Nucleus accumbens (tissue), 56 donors: ENCODE measurements at places on chromosomes 3 and 15.

- no peak for DNase-seq
These were observed 779.1 kb downstream of the MECOM start for GRCh38 chr3:168884353-168884903.

DNA sequence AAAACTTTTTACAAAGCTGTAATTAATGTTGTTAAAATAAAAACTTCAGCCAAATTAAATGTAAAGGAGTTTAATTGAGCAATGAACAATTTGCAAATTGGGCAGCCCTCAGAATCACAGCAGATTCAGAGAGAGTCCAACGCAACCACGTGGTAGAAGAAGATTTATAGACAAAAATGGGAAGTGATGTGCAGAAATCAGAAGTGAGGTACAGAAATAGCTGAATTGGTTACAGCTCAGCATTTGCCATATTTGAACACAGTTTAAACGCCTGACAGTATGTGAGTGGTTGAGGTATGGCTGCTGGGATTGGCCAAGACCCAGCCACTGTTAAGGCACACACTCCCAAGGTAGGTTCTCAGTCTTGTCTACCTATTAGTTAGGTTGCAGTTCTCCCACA, 14.4 kb upstream of the PLA2G4D start:
- DNase-seq, result no peak

DNA sequence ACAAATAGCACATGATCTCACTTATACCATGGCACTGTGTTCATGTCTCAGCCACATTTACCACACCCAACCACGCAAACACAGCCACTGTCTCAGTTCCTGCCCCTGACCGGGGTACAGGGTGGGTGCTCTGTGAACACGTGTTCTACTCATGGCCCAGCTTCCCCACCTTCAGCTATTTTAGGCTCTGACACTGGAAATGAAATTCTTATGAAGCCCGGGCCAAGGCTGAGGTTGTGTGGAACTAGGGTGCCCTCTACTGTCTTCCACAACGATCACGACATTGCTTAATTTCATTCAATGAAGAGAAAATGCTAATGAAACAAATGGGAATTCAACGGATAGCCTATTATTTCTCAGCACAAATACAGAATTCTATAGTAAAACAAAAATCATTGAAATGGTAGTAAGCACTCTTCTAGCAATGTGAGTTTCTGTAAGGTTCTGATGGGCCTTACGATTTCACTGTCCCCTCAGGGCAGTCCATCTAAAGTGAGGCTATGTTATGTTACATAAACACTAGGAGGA, 2.1 kb upstream of the GABRA5 start:
- DNase-seq, result no peak

DNA sequence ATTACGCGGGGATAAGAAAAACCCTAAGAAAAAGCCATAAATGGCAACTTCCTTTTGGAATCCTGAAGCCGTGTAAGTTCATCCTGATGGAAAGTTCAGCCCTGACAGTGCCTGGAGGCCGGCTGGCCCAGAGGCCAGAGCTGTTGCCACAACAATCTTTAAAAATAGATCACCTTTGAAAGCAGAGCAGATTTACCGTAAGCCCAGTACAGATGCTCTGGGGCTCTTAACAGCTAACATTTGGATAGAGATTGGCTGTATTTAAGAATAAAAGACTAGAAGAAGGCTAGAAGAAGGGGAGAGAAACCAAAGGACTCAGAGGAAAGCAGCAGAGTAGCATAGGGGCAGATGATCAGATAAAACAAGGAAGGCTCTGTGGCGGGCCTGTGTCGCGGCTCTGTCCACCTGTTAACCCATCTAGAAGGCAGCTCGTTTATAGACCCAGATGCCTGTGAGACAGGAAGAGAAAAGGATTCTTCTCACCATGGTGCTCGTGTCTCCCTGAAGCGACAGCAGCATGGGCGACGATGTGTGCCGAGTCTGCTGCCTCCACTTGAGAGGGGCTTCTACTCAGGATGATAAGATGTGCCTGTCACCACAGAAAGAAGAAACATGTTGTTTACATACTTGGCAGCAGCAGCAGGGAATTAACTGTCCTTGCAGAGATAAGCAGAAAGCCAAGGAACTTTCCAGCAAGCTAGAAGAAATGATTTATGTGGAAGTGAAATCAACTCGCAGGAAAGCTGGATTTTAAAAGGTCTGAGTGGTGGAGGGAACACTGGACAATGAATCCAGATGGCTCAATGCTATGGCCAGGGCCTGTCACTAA, 69.9 kb downstream of the SYNM start:
- DNase-seq, result no peak

GRCh38 chr15:89165677-89166076, 55.7 kb downstream of the RLBP1 start:
- no peak for DNase-seq

DNA sequence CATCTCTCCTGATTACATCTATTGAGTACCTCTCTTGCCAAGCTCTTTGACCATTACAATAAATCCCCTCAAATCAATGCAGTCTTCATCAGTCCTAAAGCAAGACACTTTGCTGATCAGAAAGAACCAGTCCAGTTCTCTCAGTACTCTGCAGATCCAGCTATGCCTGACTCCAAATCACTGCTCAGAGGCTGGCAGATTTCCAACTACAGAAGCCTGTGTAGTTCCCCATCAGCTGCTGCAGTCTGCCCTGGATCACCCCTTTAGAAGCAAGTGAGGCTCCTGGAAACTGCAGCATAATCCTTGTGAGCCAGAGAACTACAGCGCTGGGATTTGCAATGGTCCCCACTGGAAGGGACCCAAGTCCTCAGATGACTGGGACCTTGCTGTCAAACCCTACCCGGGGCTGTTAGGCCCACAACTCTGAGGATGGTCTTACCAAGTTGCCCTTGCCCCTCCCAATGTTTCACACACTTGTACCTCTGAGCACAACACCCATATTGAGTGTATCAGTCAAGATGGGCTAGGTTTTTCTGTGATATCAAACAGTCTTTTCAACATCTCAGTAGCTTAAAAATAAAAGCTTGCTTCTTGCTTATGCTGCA, 81.9 kb upstream of the TOPAZ1 start:
- no peak for DNase-seq

- no peak for DNase-seq
These were observed 137.6 kb upstream of the TLE3 start for GRCh38 chr15:70235347-70235746.

- DNase-seq, result no peak
These were observed 35.8 kb downstream of the CMTM8 start for GRCh38 chr3:32274306-32274705.

DNA sequence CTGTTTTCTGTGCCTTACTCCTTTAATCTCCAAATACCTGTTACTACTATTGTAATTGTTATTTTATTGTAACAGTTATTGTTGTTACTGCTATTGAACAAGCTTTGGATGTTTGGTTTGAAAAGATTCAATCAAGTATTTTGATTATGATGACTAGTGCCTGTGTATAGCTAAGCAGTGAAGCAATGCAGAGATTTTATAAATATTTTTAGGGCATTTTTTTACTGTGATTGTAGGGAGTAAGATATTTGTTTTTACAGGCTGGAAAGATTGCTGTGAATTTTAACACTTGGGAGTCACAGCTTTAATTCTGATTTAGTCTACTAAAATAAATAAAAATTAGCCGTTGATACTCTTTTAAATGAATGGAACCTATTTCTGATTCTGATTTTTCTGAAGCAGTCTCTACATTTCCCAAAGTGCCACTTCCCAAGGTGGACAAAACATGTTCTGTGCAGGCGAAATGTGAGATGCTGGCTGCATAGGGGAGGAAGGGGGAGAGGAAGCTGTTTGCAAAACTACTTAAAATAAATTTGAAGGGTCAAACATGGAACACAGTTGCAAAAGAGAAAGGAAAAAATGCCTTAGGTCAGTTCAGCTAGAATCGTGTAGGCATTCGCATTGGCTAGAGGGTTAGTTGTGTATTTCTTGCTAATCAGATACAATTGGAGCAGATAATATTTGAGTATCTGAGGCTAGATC, 25.7 kb downstream of the EEFSEC start:
- no peak for DNase-seq

DNA sequence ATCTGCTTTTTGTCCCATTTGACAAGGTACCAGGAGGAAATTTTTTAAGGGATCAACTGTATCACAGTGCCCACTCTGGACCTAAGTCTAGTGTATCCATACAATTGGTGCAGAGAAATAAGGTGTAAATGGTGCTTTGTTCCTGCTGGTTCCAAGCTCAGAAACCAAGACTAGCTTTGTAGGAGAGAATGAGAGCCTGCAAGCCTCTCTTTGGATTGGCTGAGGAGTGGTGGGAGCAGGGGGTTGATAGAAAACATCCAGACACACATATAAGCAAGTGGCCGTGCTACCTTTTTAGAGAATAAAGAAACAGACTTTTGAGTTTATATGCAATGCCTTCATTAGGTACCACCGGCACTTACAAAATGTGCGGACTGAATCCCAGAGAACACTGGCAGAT, 45.8 kb downstream of the ARPP21 start:
- no peak for DNase-seq

GRCh38 chr3:43892526-43892925, 201.8 kb downstream of the ABHD5 start:
- no peak for DNase-seq

DNA sequence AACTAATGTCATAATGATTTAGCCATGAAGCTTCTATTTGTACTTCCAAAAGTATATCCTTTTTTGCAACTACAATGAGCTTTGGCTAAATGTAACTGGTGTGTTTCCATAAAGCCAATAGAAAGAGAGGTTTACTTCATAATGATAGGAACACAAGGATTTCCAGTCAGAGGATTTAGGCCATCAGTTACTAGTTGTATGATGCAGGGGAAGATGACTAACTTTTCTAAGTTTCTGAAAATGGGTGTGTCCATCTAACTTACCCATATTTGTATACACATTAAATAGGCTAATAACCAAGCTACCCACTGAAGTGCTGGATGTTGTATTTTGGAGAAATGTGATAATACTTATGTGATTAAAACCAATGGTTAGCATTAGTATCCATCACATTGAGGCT, 55.7 kb downstream of the SLC4A7 start:
- no peak for DNase-seq

DNA sequence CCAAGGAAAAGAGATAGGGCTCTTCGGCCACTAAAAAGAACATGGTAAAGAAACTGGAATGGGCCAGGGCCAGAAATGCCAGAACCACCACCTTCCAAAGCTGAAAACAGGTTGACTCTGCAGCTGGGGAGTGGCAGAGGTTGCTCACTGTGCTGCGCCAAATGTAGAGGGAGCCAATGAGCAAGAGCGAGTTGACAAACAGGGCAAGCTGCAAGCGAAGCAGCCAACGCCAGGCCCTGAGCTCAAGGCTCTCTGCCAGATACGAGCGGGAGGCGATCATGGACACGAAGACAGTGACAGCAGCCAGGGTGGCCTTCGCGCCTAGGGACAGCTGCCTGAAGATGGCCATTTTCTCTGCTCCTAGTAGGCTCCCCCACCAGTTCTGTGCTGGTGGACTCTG, 3.1 kb downstream of the GLB1 start:
- no peak for DNase-seq

- DNase-seq, result no peak
These were observed 117.9 kb upstream of the SPATA12 start for GRCh38 chr3:56942523-56942922.

DNA sequence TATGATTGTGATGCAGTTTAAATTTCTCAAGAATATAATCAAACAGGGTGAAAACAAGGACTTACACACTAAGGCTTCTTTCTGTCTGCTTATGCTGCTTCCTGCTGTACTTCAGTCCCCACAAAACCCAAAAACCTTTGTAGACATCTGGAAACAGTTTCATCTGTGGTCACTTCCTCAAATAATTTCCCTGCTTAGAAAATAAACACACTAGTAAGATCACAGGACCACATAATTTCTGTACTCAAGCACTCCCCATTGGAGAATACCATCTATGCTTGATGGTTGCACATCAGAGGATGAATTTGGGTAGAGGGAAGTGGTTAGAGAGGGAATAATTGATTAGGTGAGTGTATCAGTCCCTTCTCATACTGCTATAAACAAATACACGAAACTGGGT, 266.2 kb downstream of the LSAMP start:
- DNase-seq, result no peak

- DNase-seq, result no peak
These were observed 1368.9 kb downstream of the OTOL1 start for GRCh38 chr3:162865466-162865865.

GRCh38 chr3:46209746-46210470, 1.8 kb upstream of the CCR1 start:
- DNase-seq, result no peak

DNA sequence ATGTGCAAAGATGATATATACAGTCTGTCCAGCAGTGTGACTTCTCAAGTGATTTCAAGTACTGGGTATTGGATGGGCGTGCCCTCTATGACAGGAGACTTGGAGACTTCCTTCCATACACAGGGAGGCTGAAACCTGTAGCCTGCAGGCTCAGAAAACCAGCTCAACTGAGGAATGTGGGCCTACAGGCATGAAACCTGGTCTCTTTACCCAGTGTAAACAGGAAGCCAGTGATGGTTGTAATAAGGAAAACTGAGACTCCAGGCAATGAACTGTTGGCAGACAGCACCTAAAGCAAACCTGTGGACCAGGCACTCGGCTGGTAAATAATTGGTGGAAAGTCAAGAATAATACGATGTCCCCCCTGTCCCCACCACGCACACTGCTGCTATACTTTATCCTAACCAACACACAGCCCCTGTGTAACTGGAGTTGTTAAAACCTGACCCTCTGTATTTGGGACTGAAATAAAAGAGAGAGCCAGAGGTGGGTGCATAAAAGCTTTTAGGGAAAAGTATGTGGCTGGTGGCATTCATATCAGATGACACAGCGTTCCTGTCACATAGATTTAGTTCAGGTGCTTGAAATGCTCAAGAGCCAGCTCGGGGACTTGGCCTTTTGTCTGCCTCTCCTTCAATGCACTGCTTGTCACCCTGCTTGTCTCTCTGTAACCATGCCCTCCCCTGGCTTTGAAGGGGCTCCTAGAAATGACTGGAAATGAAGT, 144.7 kb downstream of the TPRG1 start:
- no peak for DNase-seq

DNA sequence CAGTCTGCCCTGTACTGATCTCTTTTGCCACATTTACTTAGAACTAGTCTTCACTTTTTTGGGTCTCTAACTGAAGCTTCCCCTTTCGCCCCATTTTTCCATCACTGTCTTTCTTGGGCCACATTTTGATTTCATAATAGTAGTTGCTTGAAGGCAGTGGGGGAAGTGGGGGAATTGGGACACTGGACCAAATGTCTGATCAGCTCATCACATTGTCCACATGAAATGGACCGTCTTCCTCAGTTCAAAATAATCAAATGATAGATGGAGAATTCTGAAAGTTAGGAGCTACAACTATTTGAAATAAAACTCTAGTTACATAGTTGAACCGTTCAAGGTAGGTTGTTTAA, 747 bp downstream of the PDCD6IP start:
- no peak for DNase-seq

DNA sequence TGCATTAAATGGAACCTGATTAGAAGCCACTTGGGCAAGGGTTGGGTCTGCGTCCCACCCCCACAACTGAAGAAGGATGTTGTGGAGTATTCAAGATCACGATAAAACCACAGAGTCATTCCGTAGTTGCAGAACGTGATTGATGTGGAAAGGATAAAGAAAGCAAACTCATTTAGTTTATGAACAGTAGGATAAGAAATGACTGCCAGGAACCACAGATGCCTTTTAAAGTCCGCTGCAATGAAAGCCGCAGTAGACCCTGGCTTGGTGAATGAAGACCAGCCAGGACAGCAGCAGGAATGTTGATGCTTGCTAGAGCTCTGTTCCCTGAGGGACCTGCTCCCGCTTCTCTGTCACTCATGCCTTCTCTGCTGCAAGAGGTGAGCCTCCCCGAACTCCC, 111.5 kb downstream of the GABRG3 start:
- DNase-seq, result no peak

GRCh38 chr3:9855594-9855993, 11.8 kb upstream of the RPUSD3 start:
- no peak for DNase-seq
